ENCODE measurements at places on chromosomes 6 and 20.

- no peak for DNase-seq
Measured at GRCh38 chr6:47250302-47250701, 59.4 kb downstream of the TNFRSF21 start.

DNA sequence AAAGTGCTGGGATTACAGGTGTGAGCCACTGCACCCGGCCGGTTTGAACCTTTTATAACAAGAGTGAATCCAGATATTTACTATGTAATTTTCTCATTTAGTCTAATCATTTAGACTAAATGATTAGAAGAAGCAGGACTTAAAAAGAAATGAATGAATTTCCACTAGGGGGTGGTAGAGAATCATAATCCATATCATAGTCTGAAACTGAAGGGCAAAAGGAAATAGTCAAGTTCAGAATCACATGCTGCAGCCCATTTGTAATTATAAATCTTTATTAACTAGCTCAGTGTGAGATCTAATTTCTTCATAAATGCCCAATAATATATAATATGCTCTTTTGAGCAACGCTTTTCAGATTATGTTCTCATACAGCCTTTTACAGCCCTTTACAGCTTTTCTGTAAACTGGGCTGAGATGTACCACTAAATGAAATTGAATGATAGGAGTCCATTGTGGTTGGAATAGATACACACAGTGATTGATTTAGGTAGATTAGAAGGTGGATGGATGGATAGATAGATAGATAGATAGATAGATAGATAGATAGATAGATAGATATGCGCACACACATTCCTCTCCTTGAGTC lies 31.8 kb downstream of the PSMB9 start:
- no peak for DNase-seq

DNA sequence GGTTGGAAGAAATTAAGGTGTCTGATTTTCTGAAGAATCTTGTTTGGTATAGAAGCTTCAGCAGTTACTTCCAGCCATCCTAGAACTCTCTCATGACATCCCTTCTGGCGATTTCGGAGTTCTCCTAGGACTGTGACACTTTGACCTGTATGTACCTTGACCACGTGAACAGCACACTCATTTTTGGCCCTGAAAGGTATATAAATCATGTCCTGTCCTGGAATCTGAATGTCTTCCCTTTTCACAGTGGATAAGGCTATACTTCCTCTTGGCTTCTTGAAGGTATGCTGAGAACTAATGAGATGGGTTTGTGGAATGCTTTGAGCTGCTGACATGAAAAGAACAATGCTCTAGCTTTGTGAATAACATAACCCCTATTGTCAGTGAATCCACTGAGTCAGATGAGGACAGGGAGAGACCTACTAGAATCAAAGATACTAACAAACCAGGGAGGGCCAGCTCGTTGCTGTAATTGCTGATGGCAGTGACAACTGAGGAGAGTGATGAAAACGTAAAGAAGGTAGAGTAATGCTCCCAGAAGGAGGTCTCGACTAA lies 6.0 kb upstream of the ZDHHC14 start:
- no peak for DNase-seq

- no peak for DNase-seq
Measured at GRCh38 chr20:57941604-57942381, 232.0 kb upstream of the PMEPA1 start.

DNA sequence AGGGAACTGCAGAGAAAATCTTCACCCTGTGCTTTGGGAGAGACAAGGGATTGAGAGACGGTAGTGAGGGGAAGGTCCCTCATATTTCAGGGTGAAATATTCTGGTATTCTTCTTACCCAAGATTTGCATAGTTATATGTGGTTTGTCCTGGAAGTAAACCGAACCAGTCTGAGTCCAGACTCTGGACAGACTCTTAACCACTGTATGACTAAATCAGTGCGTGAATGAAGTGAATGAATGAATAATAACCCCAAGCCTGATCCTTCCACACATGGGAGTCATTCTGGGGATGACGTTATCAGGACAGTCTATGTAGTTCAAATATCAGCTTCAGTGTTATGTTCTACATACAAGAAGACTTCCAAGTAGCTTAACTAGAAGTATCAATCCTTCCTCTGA lies 690.7 kb downstream of the KIF16B start:
- no peak for DNase-seq

- DNase-seq = no peak
Measured at GRCh38 chr6:24344976-24345375, 12.9 kb downstream of the DCDC2 start.

GRCh38 chr6:146891615-146892265 lies 293.0 kb downstream of the ADGB start:
- no peak for DNase-seq

DNA sequence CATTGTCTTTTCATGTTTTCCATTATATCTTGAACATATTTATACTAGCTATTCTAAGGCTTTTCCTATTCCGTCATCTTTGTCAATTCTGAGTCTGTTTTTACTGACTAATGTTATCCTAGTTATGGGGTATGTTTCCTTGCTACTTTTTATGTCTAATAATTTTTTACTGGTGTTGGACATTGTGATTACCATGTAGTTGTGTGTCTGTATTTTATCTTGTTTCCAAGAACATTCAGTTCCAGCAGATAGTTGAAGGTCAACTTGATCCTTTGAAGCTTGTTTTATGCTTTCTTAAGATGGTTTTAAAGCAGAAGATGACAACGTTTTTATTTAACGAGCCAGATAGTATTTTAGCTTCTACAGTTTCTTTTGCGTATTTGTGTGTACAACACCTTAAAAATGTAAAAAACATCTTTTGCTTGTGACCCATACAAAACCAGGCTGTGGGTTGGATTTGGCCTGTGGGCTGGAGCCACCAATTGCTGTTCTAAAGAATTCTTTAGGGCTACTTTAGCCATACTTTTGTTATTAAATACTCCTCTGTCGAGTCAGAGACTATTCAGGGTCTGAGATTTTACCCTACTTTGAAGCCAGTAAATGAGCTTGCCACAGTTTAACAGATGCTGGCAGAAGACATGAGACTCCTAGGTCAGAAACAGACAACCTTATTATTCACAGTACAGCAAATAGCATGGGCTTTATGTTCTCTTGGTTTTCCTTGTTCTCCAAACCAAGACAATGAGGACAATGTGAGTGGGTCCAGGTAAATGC lies 38.7 kb upstream of the REV3L start:
- DNase-seq = no peak

DNA sequence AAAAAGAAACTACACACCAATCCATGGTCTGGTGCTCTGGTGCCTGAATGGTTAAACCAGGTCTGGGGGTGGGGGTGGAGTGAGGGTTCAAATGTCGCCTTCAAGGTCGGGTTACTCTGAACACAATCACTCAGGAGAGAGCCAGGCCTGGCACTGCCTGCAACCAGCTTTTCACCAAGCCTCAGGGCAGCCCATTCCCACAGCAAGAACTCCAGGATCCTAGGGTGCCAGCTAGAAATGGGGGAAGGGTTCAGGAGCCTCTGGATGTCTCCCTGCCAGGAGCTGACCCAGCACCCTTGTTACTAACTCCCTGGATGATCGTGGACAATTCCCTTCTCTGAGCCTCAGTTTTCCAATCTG lies 6.7 kb downstream of the SDC4 start:
- no peak for DNase-seq

GRCh38 chr6:87939776-87940175 lies 107.9 kb upstream of the SPACA1 start:
- DNase-seq = no peak

DNA sequence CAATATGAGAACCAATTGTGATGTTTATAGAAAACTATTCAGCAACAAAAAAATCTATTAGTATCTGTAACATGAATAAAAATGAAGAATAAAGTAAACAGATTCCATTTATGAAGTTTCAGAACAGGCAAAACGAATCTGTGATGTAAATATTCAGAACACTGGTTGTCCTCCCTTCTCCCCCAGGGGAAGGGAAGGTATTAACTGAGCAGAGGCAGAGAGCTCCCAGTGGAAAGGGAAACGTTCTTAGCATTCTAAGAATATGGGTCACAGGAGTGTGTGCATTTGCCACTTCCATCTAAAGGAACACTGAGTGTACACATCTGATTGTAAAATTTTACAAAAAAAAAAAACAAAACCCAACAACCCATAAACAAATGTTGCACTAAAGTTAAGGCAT lies 23.1 kb downstream of the SPAG4 start:
- no peak for DNase-seq

GRCh38 chr6:114158838-114159694 lies 183.8 kb downstream of the HS3ST5 start:
- no peak for DNase-seq

- DNase-seq = no peak
Measured at GRCh38 chr6:42028234-42029061, 21.9 kb upstream of the TAF8 start.
